Stimulated activated CD4-positive, alpha-beta T cell treated with anti-CD3 and anti-CD28 coated beads, TNF-alpha, amount 100 ng/mL, for 1 hour (primary cell): ENCODE measurements at places on chromosomes 13 and 19.

DNA sequence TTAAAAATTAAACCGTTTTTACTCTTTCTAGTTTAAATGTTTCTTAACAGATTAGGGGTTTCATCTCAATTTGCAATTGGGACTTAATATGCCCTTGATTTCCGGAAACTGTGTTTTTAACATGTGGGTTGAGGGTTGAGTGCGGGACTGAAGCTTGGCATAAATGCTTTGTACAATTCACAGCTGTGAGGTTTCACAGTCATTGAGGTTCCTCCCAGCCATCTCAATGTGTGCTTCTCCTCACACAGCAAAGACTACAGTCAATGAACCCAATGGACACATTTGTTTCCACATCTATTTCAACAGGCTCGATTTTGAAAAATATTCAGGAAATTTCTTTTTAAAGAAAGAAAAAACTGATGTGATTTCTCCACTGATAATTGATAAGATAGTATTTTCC, 328.6 kb downstream of the TBC1D4 start:
- DNase-seq: no peak

GRCh38 chr19:20351244-20351643, 184.2 kb downstream of the ZNF486 start:
- DNase-seq: no peak

DNA sequence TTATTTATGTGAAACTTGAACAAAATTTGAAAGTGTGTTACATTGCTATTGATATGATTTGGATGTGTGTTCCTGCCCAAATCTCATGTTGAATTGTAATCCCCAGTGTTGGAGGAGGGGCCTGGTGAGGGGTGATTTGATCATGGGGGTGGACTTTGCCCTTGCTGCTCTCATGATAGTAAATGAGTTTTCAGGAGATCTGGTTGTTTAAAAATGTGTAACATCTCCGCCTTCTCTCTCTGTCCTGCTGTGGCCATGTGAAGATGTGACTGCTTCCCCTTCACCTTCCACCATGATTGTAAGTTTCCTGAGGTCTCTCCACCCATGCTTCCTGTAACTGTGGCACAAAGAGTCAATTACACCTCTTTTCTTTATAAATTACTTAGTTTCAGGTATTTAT, 1731.0 kb downstream of the SLITRK5 start:
- DNase-seq: no peak

GRCh38 chr13:75416327-75417011, 65.5 kb downstream of the TBC1D4 start:
- no peak for DNase-seq

DNA sequence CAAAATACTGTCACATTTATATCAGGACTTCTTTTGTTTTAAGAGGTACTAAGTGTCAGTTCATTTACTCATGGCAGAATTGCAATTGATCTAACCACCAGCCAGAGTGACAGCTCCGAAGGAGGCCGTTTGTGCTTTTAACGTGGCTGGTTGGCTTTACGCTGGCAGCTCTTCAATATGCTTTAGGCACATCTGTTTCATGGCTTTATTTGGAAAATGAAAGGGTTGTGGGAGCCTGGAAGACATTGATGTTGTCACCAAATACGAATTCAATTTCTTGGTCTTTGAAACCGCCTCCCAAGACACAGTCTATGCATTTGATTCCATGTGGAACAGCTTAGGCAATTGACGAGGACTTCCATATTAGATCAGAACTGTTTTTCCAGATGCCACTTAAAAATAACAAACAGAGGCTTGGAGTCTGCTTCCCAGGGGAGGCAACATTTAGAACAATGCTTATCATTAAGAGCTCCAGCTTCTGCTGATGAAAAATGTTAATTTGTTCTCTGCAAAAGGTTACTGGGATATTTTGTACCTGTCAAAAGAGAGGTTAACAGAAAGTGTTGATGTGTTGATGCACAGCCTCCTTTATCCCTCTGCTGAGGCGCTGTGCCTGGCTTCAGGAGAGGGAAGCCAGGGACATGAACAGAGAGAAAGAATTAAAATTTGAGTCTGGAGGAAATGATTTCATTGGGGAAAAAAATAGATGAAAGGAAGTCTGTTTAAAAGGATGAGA, 64.0 kb upstream of the TNFRSF19 start:
- no peak for DNase-seq

GRCh38 chr19:28444362-28444761, 768.6 kb downstream of the UQCRFS1 start:
- no peak for DNase-seq

DNA sequence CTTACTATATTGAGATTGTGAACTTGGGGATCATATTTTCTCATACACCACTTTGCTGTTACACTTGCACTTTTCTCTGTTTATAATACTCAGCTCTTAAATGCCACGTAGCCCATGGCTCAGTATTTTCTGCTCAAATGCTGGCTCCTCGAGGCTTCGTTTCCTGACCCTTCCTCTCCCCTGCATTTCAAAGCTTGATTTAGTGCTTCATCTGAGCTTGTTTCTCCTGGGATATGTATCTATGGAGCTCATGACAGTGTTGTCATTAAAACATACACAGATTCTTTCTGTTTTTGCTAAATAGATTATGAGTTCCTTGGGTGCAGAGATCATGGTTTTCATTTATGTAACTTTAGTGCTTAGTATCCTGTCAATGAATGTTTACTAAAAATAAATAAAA, 11.4 kb downstream of the CSNK1A1L start:
- DNase-seq: no peak

- no peak for DNase-seq
Observed at GRCh38 chr19:54011507-54012211, 20.2 kb downstream of the CACNG6 start.

DNA sequence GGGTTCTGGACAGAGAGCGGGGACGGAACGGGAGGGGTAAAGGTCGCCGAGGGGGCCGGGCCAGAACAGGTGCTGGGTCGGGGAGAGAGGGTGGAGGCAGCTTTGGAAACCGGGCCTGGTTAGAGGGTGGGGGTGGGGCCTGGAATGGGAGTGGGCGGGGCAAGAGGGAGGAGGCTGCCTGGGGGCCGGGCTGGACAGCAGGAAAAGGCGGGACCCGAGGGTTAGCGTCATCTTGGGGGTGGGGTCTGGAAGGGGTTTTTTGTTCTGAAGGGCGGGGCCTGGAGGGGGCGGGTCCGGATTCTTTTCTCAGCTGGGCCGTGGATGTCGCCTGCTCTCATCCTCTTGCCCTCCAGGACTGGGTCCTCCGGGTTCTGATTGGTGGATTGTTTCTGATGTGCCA, 4.3 kb upstream of the ZNF813 start:
- DNase-seq: no peak

GRCh38 chr13:50747737-50748350, 95.6 kb downstream of the DLEU7 start:
- no peak for DNase-seq

DNA sequence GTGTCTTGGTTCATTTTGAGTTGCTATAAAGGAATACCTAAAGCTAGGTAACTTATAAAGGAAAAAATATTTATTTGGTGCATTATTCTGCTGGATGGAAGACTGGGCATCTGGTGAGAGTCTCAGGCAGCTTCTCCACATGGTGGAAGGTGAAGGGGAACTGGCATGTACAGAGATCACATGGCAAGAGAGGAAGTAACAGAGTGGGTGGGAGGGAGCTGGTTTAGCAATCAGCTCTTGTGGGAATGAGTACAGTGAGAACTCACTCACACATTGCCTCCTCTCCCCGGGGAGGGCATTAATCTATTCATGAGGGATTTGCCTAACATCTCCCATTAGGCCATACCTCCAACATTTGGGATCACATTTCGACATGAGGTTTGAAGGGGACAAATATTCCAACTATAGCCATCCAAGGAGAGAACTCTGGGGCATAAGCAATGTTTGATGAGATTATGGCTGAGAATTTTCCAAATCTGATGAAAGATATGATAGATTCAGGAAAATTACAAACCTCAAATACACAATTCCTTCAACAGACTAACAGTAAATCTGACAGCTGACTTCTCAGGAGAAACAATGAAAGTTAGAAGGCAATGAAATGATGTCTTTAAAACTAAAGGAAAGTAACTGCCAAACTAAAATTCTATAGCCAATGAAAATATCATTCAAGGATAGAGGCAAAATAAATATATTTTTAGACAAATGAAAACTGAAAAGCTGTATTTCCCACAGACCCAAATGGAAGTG, 52.5 kb downstream of the MTUS2 start:
- DNase-seq: no peak

DNA sequence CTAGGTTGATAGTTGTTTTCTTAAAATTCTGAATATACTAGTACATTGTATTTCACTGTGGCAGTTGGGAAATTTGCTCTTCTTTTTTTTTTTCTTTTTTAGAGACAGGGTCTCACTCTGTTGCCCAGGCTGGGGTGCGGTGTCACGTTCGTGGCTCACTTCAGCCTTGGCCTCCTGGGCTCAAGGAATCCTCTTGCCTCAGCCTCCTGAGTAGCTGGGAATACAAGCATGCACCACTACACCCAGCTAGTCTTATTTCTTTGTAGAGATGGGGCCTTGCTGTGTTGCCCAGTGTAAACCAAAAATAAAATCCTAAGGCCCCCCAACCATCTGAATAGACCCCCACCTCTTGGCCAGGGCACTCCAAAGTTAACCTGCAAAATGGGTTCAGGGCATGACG, 79.3 kb downstream of the FNDC3A start:
- no peak for DNase-seq
